HEK293T (cell line): ENCODE measurements at places on chromosomes 2 and 18.
A peak's percentile ranks its signal among the peaks of the same experiment; 100 is the strongest.

- DNase-seq: no peak
These were observed 39.6 kb downstream of the ID2 start for GRCh38 chr2:8721410-8721809.

DNA sequence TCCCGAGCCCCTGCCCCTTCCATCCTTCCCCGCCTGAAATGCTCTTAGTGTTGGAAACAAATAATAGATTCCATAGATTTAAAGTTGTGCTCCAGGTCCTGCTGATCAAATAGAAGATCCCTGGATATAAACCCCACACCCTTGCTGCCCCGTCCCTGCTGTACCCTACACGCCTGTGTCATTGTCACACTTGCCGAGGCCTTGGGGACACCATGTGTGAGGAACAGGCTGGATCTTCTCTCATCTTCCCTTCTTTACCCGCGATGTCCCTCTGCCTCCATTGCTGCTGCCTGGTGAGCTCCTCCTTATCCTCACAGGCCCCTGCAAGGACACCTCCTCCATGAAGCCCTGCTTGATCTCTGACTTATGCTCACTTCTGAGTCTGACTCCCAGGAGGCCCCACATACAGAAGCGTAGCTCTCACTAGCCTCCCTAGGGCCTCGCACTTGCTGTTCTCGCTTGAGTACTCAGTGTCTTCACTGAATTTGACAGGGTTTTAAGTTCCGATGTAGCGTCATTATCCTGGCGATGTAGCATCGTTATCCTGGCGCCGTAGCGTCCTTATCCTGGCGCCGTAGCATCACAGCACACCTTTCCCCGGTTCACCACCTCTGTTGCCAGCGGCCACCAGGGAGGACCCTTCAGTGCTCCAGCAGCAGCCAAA, 221.9 kb downstream of the NDUFA10 start:
- DNase-seq: no peak

GRCh38 chr2:173962031-173962430, 3.1 kb downstream of the SP3 start:
- DNase-seq: no peak

- no peak for DNase-seq
These were observed 103.9 kb upstream of the FHL2 start for GRCh38 chr2:105502625-105503334.

- DNase-seq: no peak
These were observed 53.7 kb downstream of the EPHA4 start for GRCh38 chr2:221518201-221518934.

GRCh38 chr2:27446057-27446456, 3.9 kb downstream of the KRTCAP3 start:
- no peak for DNase-seq

DNA sequence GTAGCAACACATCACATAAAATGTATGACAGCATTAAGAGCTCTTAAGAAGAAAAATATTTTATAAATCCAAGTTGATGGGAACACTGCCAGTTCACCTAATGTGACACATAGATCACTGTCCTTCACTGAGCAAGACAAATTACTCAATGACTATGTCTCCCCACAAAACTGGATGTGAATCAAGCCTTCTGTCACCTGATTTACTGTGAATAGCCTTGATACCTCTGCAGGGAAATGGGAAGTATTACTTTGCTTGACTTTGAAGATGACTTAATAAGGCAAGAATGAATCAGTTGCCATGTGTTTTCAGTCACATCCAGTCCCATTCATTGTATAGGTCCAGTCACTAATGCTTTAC, 94.6 kb downstream of the NYAP2 start:
- DNase-seq: no peak

GRCh38 chr2:37460896-37461229, 116.4 kb downstream of the QPCT start:
- DNase-seq: no peak

GRCh38 chr18:79515944-79516351, 120.2 kb downstream of the NFATC1 start:
- no peak for DNase-seq

GRCh38 chr2:175567435-175568061, 386.0 kb upstream of the ATP5MC3 start:
- DNase-seq: no peak

- DNase-seq: no peak
These were observed 79.1 kb downstream of the RBBP8 start for GRCh38 chr18:23012249-23012648.

DNA sequence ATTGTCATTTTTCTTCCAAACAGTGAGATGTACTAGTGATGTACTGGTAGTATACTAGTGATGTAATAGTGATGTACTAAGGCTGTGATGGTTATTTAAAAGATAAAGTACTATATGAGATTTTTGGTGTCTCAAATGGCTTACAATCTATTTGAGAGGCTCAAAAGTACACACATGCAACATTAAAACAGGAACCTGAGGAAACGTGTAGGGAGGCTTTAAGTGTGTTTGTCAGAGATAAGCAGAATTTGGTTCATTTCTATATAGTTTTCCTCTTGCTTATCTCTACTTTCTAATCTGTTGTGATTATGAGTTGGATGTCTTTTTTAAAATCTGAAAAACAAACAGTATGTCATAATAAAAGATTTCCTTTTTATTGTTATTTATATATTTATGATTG, 100.9 kb upstream of the SERTAD2 start:
- DNase-seq: no peak

DNA sequence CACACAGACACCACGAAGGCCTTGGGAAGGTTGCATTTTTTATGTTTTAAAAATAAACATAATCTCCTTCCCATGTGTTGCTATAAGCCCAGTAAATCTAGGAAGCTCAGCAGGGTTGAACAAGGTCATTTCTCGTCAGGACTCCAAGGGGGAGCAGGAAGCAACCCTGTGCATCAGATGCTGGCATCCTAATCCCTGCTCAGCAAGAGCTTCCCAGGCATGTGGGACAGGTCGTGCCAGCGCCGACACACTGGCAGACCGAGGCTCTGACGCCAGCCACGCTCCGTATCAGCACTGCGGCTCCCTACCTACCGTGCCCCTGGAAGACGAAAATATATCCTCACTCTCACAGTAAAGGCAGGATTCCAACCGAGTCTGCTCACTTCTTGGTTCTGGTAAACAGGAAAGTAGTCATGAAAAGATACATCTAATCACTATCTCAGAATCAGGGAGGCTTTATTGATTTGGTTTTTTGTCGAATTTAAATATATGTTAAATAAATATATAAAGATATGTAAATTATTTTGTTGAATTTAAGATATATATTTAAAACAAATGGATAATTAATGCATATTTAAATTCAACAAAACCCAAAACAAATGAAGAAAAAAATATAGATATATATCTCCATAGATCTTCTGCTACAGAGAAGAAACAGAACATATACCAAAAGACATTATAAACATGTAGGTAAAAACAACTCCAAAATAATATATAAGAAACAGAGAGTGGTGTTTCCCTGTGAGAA, 61.4 kb downstream of the TXNL1 start:
- no peak for DNase-seq

GRCh38 chr2:6826081-6826913, 39.4 kb downstream of the CMPK2 start:
- DNase-seq: peak; percentile 15

DNA sequence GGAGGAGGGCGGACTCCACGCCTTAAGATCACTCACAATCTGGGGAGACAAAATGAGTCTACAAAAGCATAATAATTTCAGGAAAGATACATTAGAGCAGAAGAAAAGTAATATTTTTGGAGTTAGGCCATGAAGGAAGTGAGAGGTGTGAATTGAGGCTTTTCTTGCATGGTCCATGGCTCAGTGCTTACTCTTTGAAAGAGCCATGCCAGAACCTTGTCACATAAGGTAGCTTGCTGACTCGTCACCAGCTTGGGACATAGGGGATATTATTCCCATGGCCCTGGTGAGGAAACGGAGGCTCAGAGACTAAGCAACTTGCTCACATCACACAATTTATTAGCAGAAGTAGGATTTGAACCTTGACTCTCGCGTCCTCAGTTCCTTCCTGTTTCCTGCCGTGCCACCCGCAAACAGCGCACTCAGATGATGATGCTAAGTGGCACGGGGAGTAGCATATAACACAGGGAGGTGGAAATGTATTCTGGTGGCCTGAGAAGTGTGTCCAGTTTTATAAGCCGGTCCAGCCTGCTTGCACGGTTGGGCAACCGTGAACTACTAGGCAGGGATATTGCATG, 312.2 kb upstream of the EPAS1 start:
- DNase-seq: no peak

DNA sequence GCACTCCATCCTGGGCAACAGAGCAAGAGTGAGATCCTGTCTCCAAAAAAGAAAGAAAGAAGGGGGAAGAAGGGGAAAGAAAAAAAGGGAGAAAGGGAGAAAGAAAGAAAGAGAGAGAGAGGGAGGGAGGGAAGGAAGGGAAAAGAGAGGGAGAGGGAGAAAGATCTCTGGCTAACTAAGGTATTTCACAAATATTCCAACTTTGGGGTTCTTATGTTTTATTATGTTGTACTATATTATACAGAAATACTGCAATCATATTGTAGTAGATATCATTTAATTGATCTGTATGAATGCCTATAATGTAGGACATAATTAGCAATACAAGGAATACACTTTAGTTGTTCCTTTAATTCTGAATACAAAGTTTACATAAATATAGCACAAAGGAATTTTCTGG, 70.1 kb upstream of the STAM2 start:
- no peak for DNase-seq

GRCh38 chr2:73350035-73350691, 35.5 kb upstream of the ALMS1 start:
- DNase-seq: no peak

GRCh38 chr2:221410487-221410886, 161.6 kb downstream of the EPHA4 start:
- DNase-seq: no peak

DNA sequence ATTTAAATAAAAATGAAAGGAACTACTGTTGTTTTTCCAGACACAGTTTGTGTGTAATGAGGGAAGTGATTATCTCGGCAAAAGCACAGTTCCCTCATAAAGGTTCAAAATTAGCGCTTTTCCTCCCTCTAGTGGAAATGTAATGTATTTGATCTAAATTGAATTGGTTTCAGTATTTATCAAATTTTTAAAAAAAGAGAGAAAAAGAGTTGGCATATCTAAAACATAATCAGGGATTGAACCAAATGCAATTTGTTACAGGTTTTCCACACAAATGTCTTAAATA, 37.5 kb downstream of the CMPK2 start:
- no peak for DNase-seq

GRCh38 chr18:34981487-34981886, 59.7 kb upstream of the MAPRE2 start:
- DNase-seq: no peak

- no peak for DNase-seq
These were observed 45.1 kb upstream of the MAL start for GRCh38 chr2:94980406-94980805.

DNA sequence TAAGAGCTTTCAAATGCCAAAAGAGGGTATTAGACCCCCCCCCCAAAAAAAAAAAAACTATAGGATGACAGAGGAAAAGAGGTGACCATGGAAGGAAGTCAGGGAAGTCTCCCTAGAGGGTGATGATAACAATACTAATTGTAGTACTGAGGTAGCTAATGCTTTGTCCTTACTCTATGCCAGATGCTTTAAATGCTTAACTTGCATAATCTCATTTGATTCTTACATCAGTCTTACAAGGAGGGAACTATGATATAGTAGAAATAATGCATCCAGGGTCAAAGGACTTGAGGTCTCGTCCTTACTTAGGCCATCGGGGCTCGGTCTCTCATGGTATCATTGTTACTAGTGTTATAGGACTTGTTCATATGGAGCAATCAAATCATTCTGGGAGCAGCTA, 9.1 kb downstream of the IDH1 start:
- DNase-seq: no peak

DNA sequence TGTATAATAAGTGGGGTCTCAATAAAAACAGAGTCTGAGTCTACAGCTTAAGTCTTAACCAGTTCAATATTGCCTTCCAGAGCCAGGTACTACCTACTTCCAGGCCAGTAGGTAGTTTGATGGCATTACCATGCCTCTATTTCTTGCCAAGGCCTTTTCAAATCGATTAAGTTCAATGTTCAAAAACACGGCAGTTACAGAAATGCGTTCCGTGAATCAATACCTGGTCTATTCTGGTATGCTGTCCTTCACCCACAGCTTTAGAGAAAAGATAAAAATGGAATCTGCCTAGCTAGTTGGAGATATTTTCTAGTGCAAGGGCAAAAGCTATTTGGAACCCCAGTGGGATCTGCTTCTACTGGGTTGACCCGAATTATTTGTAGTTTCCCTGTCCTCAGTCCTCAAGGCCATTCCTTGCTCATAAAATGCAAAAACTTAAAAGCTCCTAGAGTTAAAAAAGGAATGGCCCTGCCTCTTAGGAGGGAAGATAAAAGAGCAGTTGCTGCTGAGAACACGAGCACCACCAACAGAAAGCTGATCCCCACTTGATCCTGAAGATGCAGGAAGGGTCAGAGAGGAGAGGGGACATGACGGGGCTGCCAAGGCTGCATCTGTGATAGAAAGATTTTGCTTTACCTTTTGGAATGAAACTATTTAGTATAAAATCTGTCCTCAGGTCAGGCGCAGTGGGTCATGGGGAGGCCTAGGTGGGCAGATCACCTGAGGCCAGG, 109.6 kb upstream of the SCG2 start:
- DNase-seq: no peak

- DNase-seq: no peak
These were observed 1.3 kb downstream of the R3HDM1 start for GRCh38 chr2:135532581-135532980.

- DNase-seq: no peak
These were observed 25.2 kb upstream of the CYTIP start for GRCh38 chr2:157468931-157469708.

GRCh38 chr2:240460781-240461431, 25.4 kb downstream of the GPC1 start:
- peak; percentile 46 for DNase-seq

GRCh38 chr2:231531883-231532755, 1.9 kb upstream of the NMUR1 start:
- DNase-seq: no peak

DNA sequence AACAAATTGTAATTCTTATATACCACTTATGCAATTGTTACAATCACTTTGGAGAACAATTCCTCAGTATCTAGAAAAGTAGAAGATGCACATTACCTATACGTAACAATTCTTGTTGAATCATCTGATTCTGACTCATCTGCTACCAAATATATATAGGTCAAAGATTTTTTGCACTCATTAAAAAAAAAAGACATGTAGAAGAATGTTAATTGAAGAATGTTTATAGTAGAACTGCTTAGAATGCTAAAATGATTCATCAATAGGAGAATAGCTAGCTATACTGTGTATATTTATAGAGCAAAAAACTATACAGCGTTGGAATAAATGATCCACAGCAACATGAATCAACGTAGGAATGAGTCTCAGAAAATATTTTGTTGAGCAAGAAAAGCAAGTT, 29.5 kb upstream of the STAT1 start:
- DNase-seq: no peak

- no peak for DNase-seq
These were observed 75.4 kb downstream of the FHOD3 start for GRCh38 chr18:36372903-36373311.
